ENCODE measurements at places on chromosomes 6 and 20.

DNA sequence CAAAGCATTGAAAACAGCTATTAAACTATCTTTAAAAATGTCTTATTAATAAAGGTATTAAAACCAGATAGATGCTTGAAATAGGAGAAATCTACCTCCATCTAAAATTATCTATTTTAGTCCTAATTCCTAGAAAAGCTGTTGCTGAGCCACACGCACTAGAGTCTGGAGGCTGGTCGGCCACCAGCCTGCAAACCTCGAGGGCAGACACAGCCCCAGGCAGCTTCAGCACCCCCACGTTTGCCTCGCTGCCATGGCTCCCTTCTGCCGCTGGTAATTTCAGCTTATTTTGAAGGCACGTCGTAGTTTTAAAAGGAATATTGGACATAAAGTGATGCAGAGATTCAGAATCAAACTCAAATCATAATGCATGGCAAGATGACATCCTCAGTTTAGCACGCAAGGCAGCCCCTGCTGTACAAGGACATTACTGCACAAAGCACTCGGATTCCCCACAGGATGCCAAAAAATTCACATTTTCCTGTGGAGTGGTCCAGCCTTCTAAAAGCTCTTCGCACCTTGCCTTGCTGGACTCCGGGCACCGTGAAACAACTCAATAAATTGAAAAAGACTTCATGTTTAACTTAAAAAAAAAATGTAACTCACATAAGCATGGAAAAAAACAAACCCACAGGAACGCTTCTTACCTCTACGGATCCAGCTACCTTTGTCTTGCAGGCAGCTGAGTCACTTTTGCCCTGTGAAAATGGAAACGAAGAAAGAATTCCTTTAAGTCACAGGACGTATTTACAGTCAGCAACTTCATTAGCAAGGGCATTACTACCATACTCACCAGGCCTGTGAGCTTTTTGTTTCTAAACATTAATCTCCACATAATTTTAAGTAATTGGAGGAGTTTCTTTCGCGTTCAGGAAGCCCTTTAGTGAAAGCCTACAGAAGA lies 143.4 kb upstream of the RPS6KA2 start:
- DNase-seq = peak; percentile 39

GRCh38 chr6:23447731-23448130 lies 678.3 kb upstream of the NRSN1 start:
- no peak for DNase-seq

GRCh38 chr20:34243377-34243776 lies 2.2 kb downstream of the ASIP start:
- DNase-seq = no peak

DNA sequence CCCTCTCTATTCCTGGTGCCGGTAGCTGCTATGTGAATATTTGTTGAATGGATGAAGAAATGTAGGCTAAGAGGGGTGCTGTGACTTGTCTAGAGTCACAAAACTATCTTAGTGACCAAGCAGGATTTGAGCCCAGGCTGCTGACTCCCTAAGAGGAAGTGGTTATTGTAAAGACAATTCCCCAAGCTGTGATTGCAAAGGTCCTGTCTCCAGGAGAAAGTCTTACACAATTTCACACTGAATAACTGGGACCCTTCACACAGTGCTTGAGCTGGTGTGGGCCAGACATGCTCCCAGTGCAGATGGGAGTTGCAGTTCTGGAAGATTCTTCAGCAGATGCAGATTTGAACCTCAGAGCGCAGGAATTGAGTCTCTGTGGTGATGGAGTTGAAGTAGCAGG lies 38.1 kb downstream of the IYD start:
- no peak for DNase-seq

GRCh38 chr20:56345911-56346310 lies 12.9 kb upstream of the FAM210B start:
- DNase-seq = no peak

DNA sequence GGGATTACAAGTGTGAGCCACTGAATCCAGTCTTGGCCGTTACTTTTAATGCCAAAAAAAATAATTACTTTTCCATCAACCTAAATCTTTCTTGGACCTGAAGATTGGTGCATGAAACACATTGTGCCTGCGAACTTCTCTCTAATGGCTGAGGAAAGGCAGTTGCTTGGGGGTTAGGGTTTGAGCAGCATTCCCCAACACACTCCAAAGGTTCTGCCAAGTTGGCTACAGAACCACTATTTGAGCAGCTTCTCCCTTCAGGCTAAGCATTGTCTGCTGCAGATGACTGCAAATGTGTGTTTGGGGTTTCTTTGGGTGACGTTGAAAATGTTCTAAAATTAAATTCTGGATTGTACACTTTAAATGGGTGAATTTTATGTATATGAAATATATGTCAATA lies 6.3 kb upstream of the LBP start:
- DNase-seq = no peak

DNA sequence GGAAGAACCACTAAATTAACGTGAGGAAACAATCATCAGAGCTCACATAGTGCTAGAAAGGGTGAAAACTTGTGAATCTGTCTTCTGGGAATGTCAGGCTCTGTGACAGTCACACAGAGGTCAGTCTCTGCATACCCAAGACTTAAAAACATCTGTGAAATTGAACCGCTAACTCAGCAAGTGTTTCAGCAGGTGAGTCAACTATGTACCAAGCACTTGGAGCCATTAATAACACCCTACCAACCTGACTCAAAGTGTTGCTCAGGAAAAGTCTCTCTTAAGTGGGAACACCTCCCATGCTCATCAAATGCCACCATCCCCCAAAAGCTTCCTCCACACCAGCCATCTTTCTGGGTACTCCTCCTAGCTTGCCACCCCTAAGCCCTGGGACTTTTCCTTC lies 92.3 kb upstream of the CARMIL1 start:
- no peak for DNase-seq

GRCh38 chr6:138593909-138594757 lies 94.8 kb upstream of the NHSL1 start:
- DNase-seq = no peak

DNA sequence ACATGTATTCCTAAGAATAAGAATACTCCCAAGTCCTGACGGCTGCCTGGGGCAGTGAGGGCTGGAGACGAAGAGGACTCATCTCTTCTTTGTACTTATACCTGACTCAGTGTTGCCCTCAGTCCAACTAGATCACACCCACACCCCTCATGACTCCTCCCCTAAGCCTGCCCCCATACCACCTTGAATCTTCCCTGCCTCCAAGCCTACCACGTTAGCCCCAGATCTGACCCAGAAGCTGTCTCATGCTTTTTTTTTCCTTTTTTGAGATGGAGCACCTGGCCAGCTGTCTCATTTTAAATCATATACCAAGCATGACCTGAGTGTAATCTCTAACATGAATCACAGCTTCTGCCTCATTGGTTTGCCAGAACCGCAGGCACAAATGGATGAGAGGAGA lies 45.2 kb downstream of the MUC22 start:
- no peak for DNase-seq

DNA sequence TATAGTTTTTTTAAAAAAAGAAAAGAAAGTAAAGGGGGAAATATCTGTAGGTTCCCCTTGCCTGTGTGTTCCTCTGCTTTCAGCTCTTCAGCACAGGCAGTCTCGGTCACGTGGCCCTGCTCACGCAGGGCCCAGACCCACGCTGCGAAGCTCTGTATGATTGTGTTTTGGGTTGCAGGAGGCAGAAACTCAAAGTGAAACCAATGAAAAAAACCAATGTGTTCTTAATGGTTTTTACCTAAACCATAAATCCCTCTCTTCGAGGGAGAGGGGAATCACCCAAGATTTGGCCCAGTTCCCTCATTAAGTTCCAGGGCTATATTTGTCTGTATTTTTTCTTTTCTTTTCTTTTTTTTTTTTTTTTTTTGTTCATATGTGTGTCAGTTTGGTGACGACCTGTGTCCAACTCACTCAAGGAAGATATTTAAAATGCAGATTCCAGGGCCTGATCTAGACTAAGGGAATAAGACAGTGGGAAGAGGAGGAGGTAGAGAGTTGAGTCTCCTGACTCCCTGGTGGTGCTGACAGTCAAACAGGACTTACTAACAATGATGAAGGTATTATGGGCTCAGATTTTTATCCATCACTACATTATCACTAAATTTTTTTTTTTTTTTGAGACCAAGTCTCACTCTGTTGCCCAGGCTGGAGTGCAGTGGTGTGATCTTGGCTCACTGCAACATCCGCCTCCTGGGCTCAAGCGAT lies 33.8 kb upstream of the RREB1 start:
- no peak for DNase-seq

- no peak for DNase-seq
Observed at GRCh38 chr6:138416206-138416605, 12.2 kb downstream of the HEBP2 start.

DNA sequence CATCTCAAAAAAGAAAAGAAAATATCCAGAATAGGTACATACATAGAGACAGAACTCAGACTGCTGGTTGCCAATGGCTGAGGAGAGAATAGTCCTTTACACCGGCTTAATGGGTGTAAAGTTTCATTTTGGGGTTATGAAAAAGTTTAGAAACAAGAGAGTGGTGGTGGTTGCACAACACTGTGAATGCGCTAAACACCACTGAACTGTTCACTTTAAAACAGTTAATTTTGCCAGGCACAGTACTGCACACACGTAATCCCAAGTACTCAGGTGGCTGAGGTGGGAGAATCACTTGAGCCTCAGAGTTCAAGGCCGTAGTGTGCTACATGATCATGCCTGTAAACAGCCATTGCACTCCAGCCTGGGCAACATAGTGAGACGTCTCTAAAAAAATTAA lies 7.6 kb downstream of the ILRUN start:
- DNase-seq = no peak

- DNase-seq = no peak
Observed at GRCh38 chr6:43749461-43749860, 20.6 kb upstream of the VEGFA start.

- DNase-seq = no peak
Observed at GRCh38 chr6:4420160-4420865, 284.9 kb upstream of the ECI2 start.

DNA sequence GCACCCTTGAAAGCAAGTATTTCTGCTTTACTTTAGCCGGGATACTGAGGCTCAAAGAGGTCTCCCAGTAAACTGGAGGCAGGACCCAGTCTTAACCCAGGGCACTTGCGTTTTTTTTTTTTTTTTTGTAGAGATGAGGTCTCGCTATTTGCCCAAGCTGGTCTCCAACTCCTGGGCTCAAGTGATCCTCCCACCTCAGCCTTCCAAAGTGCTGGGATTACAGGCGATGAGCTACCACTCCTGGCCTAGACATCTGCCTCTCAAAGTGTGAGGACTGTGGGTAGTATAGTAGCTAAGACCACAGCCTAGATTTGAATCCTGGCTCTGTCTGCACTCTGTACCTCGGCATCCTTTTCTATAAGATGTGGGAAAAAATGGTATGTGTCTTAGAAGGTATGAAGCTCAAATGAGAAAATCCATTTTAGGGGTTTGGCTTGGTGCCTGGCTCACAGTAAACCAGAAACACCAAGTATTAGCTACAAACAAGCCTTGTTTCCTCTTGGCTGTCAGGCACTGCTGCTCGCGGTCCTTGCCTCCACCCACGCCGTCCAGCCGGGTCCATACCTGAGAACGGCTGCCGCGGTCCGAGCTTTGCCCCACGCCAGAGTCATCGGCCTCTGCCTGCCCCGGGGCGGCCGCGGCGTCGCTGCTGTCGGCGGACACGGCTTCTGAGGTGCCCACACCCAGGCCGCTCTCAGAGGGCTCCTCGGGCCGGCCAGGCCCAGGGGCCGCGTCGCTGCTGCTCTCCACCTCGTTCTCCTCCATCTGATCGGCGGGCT lies 1.2 kb downstream of the ZNF335 start:
- DNase-seq = no peak

DNA sequence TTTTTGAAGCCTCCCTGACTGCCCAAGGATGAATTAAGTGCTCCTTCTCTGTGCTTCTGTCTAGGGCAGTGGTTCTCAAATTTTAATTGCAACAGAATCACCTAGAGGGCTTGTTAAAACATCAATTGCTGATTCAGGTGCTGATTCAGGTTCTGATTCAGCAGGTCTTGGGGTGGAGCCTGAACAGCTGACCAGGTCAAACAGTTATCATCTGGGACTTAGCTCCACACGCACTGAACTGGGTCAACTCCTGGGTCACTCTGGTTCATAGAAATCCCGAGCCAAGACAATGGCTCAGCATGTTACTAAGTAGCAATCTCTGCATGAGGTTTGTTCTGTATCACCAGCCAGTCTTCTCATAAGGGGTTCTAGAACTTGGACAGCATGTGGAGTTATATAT lies 192.3 kb downstream of the GJA1 start:
- DNase-seq = no peak

DNA sequence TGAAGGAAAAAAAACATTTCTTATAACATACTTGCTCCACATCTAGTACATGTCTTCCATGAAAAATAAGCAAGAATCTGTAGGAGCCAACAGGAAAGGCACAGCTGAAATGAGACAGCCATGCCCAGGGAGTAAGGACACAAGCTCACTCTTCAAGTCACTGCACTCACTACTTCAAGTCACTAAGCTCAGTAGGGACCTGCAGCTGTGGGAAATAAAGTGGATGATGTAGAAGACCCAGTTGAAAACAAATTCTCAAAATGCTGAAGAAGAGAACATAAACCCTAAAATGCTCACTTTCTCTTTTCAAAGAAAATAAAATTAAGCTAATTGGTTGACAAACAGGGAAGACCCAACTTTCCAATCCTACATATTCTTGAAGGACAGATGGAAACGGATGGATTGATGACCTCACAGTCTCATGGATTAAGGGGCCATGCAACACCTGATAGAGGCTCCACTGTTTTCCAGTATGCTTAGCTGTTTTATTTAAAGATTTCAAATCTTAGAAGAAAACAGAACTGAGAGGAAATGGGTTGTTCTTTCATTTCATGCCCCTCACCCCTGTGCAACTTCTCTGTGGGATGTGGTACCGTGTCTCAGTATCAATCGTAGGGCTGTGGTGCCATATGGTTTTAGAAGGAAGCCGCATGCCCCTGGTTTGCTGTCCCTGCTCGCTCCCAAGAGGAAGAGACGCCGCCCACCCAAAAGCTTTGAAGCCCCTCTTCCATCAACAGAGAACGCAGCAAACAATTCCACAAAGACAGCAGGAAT lies 133.3 kb downstream of the WDR27 start:
- no peak for DNase-seq

DNA sequence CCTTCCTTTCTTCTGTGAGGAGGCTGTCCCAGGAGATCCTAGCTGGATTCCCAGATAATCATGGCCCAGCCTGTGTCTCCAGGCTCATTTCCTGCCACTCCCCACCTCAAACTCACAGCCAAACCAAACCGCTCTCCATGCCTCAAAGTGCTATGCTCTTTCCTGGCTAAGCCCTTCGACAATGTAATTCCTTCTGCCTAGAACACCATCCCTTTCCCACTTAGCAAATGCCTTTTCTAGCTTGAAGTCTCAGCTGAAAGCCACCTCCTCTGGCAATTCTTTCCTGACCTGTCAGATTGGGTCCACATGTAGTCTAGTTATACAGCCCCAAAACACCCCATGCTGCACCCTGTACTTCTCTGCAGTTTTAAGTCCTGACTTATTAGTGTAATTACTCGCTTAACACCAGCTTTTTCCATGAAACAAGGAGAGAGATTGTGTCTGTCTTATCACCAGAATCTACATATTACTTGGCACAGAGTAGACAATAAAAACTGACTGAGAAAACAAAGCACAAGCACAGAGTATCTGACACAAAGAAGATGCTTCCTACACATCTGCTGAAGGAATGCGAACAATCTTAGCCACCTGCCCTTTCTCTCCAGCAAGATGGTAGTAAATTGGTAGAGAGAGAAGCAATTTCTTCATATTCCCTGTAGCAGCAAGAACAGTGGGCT lies 5.4 kb downstream of the TRIM26 start:
- DNase-seq = no peak

GRCh38 chr20:6501061-6501460 lies 266.4 kb upstream of the BMP2 start:
- DNase-seq = no peak

- DNase-seq = no peak
Observed at GRCh38 chr6:45576648-45577624, 199.2 kb upstream of the SUPT3H start.

Measured in H1 (cell line).